Activated CD4-positive, alpha-beta memory T cell treated with anti-CD3 and anti-CD28 coated beads, Interleukin-2, amount 10 ng/mL, durations not matched to agents 7 days and 5 days (primary cell): ENCODE measurements at places on chromosomes 16 and 17. TPM values are rescaled to one million over a fixed set of nuclear protein-coding genes. Genes with fewer than 3 reads are reported as not detected.

GRCh38 chr16:54193665-54194333 is 92.8 kb downstream of the IRX3 start:
- DNase-seq: peak; percentile 52

- peak; percentile 21 for DNase-seq
Measured at GRCh38 chr16:81481207-81481821, 36.7 kb downstream of the CMIP start.

- DNase-seq: no peak
Measured at GRCh38 chr17:45093444-45094110, 32.5 kb downstream of the NMT1 start.

The MT1F gene
- 15.8 TPM for total RNA-seq

The PRSS21 gene
- total RNA-seq: 4.0 TPM

The DNAAF1 gene
- total RNA-seq: not detected

The KCNAB3 gene
- total RNA-seq: 7.7 TPM

DNA sequence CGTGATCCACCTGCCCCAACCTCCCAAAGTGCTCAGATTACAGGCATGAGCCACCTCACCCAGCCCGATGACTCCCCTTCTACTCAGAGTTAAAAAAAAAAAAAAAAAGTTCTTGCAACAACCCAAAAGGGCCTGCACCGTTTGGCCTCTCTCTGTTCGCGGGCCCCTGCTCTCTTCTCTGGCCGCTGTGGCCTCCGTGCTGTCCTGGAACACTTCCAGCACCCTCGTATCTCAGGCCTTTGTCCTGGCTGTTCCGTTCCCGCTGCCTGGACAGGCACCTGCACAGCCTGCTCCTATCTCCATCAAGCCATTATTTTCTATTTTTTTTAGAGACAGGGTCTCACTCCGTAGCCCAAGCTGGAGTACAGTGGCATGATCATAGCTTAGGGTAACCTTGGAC is 10.8 kb downstream of the MYO1C start:
- no peak for DNase-seq

- no peak for DNase-seq
Measured at GRCh38 chr17:21378553-21378952, 2.4 kb downstream of the KCNJ12 start.

The ZP2 gene
- total RNA-seq: 0.20 TPM
